ENCODE measurements at places on chromosomes 5 and 9.
A peak's percentile ranks its signal among the peaks of the same experiment; 100 is the strongest.

DNA sequence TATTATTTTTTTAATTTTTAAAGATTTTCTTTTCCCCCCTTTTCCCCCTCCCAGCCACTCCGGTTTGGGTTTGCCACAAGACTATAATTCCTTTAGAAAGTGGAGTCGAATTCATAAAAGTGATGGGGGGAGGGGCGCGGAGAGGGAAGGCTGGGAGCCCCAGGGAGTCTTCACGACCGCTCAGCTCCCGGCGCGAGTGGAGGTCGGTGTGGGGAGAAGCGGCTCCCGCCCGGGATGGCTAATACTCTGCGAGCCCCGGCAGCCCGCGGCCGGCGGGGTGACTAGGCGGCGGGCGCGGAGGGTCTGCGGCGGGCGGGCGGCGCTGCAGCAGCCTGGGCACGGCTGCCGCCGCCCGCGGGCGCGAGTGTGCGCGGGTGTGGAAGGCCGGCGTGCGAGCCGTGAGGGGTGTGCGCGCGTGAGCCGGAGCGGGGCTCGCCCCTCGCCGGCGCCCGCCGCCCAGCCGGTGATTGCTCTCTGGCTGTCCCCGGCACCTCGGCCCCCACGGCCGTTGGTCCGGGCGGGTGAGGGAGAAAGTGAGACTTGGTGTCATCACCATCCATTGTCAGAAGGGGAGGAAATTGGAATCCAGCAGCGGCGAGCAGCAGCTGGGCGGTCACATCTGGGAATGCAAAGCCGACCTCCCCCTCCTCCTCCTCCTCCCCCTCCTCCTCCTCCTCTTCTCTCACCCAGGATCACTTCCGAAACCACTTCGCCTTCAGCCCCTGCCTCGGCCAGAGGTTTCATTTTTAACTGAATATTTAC, at the start of gene PARP8:
TSS of gene PARP8 (plus strand) at position 377 of the 762 bp plus-strand sequence. CDS start 459 bp downstream, outside the sequence.
- peak; percentile 38 for DNase-seq

- peak; percentile 5 for DNase-seq
Measured at GRCh38 chr5:74945561-74946165, 79.5 kb upstream of the FAM169A start.

DNA sequence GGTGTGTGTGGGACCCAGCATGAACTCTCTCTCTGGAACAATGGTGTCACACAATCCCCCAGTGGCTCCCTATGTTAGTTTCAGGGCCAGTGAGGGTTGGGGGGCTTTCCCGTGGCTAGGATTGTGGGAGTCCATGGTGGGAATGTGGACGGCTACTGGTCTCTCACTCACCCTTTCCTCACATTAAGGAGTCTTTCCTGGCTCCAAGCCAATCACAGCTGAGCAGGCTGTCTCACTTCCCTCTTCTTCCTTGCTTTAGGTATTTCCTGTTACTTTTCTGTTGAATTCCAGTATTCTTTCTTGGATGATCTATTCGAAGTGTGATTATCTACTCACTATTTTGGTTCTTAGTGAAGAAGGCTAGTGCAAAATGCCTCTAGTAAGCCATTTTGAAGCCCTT, 324.4 kb upstream of the MPDZ start:
- no peak for DNase-seq

- DNase-seq, result no peak
Measured at GRCh38 chr9:69204326-69204725, 30.2 kb downstream of the TJP2 start.

DNA sequence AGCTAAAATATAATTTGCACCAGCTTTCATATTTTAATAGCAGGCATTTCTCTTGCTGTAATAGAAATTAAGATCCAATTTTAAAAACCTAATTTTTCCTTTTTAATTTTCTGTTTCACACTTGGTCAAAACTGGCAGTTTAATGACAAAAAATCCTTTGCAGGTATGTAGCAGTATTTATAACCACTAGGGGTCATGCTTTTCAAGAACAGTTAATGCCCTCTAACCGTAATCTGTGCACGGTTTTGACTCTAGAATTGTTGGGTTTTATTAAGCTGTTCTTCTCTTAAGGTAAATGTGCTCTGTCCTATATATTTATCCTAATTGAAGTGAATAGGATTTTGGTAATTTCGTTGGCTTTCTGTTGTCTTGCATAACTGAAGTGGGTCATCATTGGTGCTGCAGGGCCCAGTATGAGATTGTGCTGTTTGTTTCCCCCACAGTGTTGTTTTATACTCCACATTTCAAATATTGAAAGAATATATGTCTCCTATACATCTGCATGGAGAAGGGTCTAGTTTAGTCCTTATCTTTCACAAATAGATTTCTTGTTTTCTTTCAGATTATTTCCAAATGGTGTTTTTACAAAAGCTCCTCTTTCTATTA, 107.4 kb downstream of the SCAMP1 start:
- DNase-seq, result no peak

DNA sequence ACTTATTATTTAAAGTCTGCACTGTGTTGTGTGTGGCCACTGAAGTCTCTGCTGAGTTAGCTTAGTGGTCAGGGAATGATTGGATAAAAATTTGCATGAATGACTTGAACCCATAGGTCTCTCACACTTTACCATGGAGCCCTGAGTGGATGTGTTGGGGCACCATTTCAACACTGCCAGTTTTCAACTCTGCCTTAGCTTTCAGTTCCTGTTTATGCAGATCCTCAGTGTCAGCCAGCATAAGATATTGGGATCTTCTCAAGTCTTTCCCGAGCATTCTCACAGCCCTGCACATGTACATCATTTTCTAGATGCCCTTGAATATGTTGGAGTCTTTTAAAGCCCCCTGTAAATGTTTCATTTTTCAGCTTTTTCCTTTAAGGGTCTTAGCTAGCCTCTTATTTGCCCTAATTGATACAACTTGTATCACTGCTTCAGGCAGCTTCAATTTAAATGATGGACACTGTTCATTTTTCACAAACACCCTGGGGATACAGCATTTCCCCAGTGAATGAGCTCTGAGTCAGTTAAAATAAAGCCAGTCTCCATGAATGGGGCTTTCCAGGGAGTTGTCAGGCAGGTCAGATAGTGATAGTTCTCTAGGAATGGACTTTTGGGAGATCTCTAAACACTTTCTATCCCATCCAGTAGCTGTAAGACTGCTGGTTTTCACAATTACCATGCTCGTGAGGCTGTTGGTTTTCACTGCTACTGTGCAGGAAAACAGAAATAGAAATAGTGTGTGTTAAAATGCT, 211.9 kb upstream of the PAPPA start:
- no peak for DNase-seq

GRCh38 chr5:158698768-158699284, 400.9 kb downstream of the EBF1 start:
- no peak for DNase-seq

DNA sequence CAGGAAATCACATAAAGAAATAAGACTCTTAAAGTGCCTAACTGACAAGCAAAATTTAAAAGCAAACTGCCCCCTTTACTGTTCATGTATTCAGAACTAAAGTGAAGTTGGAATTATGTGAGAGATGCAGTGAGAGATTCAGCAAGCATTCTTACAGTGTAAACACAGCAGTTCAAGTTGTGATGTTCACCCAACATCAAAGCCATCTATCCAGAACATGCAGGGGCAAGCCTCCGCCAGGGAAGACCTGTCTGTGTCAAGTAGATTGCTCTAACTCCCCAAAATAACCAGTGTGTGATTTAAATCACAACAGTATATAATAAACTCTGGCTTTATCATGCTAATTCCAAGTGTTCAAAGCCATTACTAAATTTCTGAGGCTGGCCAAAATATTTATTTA, 233.3 kb downstream of the BNC2 start:
- DNase-seq, result no peak

DNA sequence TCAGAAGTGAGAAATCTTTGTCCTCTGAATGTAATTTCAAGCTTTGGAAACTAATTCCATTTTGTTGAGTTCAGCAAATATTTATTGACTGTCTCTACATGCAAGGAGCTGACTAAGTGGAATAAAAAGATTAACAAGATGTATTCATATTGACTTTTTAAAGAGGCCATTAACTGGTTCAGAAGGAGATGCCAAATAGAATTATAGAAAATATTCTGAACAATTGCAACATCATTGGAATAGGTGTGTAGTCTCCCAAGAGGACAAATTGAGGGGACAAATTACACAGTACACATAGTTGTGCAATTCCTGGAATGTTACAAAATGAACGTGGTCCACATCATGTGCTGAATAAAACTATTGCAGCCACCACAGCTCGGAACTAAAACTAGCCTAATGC, 224.2 kb downstream of the NPR3 start:
- DNase-seq, result no peak

GRCh38 chr9:70043689-70044489, at the start of gene MAMDC2:
Gene MAMDC2 (plus strand): TSS chr9:70043848. CDS start chr9:70044198, 350 bp downstream.
- no peak for DNase-seq

- no peak for DNase-seq
Measured at GRCh38 chr5:72160329-72160728, 53.1 kb downstream of the MAP1B start.

DNA sequence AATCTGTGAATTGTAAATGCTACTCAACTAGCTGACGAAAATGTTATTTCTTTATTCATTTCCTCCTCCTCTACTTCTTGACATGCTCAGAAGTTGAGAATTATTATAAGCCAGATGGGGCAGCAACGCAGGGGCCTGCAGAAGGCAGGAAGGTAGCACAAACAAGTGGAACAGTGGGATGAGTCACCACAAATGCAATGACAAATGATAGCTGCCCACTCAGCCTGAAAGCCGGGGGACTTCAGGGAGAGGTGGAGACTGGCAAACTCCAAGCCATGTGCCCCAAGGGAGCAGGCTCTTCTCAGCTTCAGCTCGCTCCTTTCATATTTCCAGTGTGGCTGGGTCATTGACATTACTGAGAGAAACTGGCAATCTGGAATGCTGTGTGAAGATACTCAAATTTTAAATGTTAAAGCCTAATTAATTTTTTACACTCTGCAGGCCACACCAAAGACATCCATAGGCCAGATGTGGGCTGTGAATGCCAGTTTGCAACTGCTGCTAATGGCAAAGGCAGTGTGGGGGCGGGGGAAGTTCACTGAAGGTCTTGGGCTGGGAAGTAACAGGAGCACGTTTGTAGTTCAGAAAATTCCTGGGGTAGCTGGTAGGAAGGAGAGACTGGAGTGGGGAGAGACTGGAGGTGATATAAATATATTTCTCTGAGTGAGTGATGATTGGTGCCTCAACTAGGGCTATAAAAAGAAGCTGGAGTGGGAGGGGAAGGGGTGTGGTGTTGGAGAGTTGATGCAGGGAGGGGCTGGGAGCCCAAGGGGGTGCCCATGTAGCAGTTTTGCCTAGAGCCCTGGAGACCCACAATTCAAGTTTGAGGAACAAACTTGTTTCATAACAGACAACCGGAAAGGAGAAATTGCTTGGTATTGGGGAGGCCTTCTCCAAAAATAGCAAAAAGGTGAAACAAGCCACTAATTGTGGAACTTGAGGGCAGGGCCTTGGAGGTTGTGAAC, 20.8 kb upstream of the ADRB2 start:
- no peak for DNase-seq

GRCh38 chr5:143244000-143244736, 159.3 kb downstream of the NR3C1 start:
- no peak for DNase-seq

DNA sequence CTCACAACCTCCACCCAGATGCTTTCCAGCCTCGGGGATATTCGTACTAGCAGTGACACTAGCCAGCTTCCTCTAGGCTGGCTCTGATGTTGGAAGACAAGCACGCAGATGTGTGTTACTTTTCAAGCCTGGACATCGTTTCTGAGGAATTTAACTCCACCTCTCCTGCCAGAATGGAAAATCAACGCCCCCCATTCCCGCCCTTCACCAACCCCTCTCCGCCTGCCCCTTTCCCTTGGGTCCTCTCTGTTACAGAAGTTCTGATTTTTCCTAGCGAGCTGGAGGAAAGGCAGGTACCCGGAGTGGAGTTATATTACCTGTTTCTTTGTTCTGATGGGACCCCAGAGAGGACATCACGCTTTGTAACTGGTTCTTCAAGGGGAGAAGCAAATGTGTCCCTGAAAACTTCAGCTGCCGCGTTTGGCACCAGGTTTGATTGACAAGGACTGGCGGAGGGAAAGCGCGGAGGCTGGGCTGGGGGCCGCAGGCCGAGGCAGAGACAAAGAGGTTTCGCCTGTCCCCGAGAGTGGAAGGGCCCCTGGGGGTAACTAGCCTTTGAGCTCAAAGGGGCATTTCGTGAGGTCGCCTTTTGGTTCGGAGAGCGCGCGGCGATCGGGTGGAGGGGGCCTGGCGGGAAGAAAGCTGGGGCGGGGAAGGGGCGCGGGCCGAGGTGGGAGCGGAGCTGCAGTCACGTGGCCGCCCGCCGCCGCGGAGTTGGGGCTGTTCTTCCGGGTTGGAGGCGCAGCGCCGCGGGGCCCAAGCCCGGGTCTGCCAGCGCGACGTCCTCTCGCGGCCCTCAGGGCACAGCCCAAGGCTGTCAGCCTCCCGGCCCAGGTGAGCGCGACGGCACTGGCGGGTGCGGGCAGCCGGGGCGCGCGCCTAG, at the start of gene NNT:
TSS of gene NNT (plus strand) at position 720 of the 883 bp plus-strand sequence. CDS start 6,016 bp downstream, outside the sequence.
- DNase-seq, result peak; percentile 77

DNA sequence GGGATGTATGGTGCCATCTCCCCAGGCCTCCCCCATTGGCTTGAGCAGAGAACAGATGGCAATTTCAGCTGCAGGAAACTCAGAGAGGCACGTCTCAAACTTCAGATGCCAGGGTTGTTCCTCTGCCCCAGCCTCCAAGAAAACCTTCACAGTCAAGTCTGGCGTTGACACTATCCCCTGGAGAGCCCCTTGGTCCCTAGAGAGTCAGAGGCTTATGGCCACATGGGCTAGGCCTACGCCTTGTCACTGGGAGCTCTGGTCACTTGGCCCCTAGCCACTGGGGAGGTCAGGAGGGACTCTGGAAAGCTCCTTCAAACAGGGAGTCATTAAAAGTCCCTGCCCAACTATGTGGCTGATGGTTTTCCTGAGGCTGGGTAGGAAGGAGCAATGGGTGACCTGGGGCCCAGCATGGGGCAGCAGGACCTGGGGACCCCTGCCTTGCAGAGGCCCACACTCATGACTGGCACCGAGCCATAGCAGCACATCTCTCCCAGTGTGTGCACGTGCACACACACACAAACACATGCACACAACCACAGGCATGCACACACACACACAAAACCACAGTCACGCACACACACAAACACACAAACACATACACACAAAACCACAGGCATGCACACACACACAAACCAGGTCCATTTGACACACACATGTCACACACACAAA, 144.2 kb downstream of the GADD45G start:
- DNase-seq, result no peak

DNA sequence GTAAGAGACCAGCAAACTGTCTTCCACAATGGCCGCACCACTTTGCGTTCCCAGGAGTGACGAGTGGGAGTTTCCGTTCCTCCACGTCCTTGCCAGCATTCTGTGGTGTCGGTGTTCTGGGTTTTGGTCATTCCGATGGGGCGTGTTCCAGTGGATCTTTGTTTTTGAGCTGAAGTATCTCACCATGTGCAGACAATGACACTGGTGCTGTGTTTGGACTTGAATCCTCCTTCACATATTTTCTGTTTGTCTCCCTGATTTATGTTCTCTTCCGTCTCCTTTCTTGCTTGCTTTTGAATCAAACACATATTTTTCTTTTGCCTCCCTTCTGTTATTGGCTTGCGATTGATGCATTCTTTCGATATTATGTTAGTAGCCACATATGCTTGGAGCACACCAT, 60.8 kb upstream of the IRX4 start:
- DNase-seq, result no peak

- no peak for DNase-seq
Measured at GRCh38 chr9:136829412-136829811, 12.9 kb upstream of the AJM1 start.

- DNase-seq, result no peak
Measured at GRCh38 chr9:20256284-20256948, 365.9 kb downstream of the MLLT3 start.

Data from stimulated activated CD4-positive, alpha-beta T cell treated with anti-CD3 and anti-CD28 coated beads, Interleukin-12 subunit alpha, Interleukin-12 subunit beta, amount 100 ng/mL, for 4 hours (primary cell).